Activated CD4-positive, CD25-positive, alpha-beta regulatory T cell treated with anti-CD3 and anti-CD28 coated beads, Interleukin-2, amount 50 U/mL, for 16 hours (primary cell): ENCODE measurements at places on chromosomes 1 and 21.

DNA sequence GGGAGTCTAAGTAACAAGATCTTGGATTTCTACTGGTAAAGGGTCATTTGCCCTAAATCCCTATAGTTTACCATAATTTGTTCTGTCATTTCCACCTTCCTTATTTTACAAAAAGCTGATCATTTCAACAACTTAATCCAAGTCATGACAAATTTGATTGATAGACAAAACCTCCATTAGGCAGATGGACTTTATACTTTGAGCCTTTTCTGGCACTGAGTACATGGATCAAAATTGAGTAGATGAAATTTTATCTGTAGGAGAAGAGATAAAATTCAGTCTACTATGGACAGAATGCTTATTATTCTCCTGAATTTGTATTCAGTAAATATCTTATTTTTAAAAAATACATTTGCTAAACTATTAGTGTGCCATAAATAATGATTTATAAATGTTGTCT, 62.6 kb upstream of the NRIP1 start:
- DNase-seq, result no peak

DNA sequence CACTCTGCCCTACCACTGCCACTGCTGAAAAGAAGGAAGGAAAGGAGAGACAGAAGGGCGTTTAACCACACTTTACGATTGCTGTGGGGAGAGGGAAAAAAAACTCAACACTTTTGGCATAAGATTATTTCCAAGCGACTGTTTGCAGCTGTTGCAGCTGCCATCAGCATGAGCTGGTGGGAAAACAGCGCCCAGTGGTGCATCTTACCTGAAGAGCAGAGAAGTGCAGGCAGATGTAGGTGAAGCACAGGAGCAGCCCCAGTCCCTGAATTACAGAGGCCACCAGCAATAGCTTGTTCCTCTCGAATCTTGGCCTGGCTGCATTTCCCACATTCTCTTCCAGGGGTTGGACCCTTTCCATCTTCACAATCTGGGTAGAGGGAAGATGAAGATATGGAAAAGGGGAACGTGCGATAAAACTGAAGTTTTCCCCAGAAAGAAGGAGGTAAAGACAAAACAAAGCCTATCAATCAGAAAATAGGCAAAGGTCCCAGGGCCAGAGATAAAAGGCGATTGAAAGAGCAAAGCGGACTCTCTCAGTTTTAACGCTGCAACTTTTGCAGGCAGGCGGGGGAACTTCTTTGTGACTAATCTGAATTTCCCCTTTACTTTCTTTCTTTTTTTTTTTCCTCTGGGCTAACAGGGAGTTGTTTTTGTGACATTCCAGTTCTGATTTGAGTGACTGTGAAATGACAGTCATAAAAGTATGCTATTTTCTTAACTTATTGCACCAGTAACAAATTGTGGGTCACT, at the start of gene TNFSF4:
Gene TNFSF4 (minus strand): TSS at position 516 of the 753 bp plus-strand sequence. CDS start 155 bp downstream, at position 361.
- no peak for DNase-seq

DNA sequence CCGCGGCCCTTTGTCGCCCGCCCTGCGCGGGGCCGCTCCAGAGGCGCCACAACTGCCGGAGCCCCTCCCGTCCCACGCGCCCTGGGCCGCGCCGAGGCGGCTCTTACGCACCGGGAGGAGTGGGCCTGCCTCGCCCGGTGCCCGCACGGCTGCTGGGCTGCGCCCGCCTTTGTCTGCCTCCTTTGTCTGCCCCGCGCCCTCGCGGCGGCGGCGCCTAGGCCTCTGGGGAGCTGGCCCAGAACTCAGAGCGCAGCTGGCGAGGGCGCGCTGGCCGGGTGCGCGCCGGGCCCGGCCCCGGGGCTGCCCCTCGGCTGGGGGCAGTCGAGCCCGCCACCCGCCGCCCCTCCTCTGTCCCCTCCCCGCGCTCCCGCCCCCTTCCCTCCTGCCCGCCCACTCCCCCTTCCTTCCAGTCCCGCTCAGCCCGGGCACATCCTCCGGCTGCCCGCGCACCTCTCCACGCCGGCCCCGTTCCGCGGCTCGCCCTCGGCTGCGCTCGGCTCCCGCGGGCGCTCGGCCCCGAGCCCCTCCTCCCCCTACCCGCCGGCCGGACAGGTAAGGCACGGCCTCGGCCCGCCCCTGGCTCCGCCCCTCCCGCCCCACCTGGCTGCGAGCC, at the start of gene DRAXIN:
Gene DRAXIN (plus strand): TSS at position 409 of the 613 bp plus-strand sequence. CDS start 14,549 bp downstream, outside the sequence.
- DNase-seq, result no peak

- peak; percentile 73 for DNase-seq
Observed at GRCh38 chr1:154328318-154329151, 3.2 kb downstream of the ATP8B2 start.

DNA sequence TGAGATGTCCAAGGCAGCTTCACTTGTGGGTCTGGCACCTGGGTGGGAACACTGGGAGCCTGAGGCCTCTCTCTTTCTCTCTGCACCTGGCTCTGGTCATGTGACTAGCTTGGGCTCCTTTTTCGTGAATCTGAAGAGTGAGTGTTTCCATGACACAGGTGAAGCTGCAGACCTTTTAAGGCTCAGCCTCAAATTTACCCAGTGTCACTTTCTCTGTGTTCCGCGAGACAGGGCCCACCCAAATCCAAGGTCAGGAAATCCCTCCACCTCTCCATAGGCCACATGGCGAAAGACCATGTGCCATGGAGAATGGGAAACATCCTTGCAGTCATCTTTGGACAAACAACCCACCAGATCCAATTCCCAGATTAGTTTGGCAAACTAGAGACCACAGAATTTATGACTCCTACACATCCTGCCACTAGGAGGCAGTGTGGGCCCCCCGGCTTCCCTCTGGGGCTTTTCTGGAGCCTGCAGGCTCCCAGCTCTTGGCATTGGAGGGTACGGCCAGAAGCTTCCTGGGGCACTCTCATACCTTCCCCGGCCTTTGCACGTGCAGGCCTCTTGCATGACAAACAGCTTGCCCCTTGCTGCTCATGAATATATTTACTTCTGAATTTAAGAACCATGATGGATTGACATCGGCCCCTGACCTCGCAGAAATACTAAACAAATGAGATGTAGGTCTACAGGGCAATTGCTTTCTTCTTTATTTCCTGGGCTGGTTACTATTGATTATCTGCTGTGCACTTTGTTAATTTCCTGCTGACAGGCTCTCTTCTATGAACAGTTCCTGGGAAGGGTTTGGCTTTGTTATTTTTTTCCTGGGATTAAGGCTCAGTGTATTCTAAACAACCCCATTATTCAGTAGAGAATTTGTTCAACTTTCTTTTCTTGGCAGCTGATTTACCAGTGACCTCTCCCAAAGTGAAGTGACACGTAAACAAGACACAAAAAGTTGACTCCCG, 180.7 kb downstream of the KAZN start:
- no peak for DNase-seq

- no peak for DNase-seq
Observed at GRCh38 chr1:221912230-221912629, 170.3 kb upstream of the DUSP10 start.

- no peak for DNase-seq
Observed at GRCh38 chr1:57206038-57206437, 217.8 kb downstream of the DAB1 start.

DNA sequence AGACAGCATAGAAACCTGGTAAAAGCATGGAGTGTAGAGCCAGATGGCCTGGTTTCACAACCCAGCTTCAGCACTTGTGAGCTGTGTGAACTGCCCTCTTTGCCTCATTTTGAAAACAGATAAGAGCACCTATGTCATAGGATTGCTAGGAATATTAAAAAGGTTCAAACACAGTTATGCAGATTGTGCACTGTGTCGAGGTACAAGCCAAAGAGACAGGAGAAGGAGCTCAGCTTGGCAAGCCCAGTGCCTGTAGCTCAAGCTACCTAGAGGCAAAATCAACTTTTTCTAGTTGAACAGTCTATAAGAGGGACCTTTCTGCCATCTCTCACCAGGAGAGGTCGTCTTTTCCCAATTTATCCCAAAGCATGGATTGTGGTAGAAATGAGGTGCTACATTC, 5.0 kb downstream of the CHODL start:
- no peak for DNase-seq

DNA sequence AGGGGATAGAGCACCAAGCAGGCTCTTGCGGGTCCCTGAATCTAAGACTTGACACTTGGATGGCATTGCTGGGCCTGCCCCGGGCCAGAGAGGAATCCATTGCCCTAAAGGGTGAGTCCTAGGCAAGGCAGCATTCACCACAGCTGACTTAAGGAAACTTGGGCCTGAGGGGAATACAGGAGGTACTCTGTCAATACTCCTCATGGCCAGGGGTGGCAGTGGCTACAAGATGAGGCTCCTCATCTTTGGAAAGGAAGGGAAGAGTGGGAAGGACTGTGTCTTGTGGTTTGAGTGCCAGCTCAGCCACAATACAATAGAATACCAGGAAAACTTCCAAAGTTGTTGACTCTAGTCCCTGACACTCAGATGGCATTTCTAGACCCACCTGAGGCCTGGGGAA, 5.1 kb downstream of the KRTAP22-1 start:
- no peak for DNase-seq
